CD8-positive, alpha-beta memory T cell (primary cell): ENCODE measurements at places on chromosomes 3 and 15. TPM values are rescaled to one million over a fixed set of nuclear protein-coding genes. Genes with fewer than 3 reads are reported as not detected.

Gene CDC25A
- not detected for polyA plus RNA-seq

DNA sequence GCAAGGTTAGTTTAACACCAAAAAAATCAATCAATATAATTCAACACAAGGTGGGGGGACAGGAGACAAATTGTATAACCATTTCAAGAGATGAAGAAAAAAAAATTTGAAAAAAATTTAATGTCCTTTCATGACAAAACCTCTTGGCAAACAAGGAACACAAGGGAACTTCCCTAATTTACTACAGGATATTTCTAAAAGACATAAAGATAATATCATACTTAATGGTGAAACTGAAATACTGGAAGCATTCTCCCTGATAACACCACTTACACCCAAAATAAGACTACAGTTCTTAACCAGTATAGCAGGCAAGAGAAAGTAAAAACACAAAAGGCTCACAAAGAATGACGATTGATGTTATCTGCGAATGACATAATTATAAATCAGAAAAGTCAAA is 44.7 kb downstream of the IFT57 start:
- DNase-seq: no peak

GRCh38 chr3:131630097-131630496 is 127.3 kb upstream of the MRPL3 start:
- no peak for DNase-seq

- DNase-seq: no peak
Observed at GRCh38 chr3:126351771-126352475, 5.3 kb downstream of the KLF15 start.

DNA sequence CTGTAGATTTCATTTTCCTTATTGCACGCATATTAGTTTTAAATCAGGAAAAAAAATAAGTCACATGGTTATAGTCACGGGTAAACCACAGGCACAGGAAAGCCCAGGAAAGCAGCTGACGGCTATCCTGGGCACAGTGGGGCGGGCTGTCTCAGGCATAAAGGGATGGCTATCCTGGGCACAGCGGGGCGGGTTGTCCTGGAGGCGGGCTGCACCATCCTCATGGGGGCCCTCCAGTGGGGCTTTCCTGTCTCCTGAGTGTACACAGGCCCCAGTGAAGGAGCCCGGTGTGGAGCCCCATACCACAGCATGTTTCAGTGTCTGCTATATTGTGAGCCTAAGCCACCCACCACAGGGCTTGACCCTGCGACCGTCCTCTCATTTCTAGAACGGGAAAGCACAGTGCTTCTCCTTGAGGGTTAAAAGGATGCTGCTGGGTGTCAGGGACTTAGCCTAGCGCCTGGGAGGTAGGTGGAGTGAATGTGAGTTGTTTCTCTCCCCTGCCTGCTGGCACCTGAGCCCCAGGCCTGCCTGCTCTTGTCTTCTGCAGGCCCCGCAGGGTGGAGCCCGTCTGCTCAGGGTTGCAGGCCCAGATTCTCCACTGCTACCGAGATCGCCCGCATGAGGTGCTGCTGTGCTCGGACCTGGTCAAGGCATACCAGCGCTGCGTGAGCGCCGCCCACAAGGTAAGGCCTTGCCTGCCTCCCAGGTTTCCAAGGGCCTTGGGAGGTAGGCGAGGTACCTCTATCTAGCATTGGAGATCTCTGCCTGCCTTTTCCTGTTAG is 25.9 kb upstream of the PLXNA1 start:
- DNase-seq: no peak

GRCh38 chr3:14379843-14380242 is 22.6 kb upstream of the SLC6A6 start:
- no peak for DNase-seq

- no peak for DNase-seq
Observed at GRCh38 chr15:88126695-88127431, 129.7 kb downstream of the NTRK3 start.

GRCh38 chr3:53493595-53493962 is 832 bp upstream of the CACNA1D start:
- DNase-seq: no peak

DNA sequence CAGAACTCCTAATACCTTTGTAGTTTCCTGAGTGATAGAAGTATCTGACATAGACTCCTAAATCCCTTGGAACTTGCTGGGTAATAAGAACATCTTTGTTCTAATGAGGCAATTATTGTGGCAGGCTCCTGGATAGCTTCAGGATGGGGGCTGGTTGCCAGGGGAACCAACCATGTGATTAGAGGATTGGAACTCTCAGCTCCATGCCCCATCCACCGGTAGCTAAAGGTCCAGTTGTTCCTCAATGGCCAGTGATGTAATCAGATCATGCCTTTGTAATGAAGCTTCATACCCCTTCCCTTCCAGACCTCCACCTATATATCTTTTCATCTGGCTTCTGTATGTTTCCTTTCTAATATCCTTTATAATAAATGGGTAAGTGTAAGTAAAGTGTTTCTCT is 221.2 kb upstream of the ALCAM start:
- no peak for DNase-seq

DNA sequence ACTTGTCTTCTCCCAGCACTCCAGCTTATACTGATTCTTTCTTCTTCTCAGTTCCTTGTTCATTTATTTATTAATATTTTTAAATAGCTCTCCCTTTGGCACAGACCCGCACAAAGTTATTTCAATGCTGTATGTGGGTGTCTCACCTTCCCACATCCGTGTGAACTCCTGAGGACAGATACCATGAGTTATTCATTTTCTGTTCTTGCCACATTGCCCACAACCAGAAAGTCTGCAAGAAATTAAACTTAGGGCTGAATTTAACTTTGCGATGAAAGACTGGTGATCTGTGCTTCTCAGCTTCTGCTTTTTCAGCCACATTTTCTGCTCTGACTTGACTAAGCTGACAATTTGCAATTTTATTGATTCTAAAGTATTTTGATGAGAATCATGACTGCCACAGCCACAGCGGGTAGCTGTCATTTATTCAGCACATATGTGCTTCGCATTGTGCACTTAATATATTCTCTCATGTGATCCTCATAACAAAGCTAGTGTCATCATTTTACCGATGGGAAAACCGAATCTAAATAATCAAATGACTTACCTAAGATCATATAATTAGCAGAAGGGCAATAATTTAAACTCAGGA is 569.8 kb downstream of the EDEM1 start:
- no peak for DNase-seq

Gene MYO5A
- 15.8 TPM for polyA plus RNA-seq
